ENCODE measurements at places on chromosomes 2 and 18.

DNA sequence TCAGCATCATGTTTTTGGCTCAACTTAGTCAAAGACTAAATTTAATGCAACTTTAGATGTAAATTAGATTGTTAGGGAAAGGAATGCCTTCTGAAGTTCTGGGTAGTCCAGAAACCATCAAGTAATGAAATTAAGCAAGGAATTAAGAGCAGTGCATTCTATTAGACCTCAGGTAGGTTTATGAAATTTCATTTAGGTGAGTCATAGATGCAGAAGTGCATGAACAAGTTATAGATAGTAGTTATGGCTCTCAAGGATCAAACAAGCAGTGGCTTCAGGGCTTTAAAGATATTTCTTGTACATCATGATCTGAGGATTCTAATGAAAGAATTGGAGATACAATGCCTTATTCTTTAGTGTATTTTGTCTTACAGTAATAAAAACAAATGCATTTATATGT is 25.4 kb upstream of the SPOPL start:
- DNase-seq, result no peak

DNA sequence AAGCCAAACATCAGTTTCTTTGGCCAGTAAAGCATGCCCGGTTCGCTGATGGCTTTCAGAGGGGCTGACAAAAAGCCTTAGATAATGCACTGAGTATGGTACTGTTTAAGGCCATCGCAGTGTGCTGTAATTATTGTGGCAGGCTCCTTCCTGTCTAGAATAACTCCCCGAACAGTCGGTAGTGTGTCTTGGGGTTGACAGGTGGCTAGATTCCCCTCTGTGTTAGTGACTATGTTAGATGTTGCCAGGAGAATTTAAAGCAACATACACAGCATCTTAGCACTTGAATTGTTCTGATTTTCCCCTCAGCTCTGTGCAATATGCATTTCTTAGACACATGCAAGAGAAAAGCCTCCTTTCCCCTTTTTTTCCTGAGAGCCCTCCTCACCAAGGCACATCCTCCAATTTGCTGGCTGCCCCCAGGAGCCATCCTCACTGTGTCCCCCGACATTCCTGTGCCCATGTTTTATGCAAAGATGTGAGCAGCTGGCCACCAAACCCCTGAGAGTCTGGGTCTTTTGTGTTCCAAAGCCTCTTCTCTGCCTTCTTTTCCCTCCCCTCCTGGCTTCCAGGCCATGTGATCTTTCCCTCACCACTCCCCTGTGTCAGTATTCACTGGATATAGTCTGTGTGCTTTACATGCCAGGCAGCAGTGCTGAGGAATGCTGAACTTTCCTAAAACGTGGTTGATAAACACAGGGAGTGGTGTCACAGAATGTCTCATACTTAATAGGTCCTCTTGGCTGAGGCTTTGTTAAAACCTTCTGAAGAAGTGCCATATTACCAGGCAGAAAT is 331.5 kb downstream of the HRH4 start:
- no peak for DNase-seq

DNA sequence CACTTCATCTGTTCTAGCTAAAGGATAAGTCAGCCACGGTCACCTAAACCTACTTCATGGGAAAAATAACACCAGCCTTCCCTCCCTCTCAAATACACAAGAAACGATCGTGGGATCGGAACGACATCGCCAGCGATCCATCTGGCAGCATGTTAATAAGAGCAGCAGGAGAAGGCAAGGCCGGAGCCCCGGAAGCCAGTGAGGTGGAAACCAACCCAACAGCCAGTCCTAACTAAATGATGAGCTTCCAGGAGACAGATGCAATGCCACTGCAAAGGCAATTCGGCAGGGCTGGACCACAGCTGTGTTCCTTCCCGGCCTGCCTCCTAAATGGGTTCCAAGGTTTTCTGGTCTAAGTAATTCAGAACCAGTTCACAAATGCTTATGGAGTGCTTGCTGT is 117.5 kb downstream of the TMEM163 start:
- no peak for DNase-seq

- DNase-seq, result no peak
Observed at GRCh38 chr2:83081826-83082690, 1377.0 kb downstream of the SUCLG1 start.

DNA sequence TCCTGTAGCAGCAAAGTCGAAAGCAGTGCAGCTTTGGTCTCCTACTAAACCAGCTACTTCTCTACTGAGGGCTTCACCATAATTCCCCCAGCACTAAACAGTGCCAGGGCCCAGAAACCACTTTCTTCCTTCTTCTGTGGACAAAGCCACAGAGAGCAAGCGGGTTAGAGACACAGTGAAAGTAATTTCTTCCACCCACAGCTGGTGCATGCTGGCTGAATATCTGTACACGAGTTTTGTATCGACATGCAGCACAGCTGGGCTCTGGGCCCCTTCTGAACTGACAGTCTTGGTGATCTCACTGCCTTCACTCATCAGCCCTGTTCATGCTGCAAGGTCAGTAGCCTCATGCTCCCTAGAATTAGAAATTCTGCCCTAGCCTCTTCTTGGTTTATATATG is 74.0 kb upstream of the SULT1C3 start:
- no peak for DNase-seq

- DNase-seq, result no peak
Observed at GRCh38 chr2:238136820-238137537, 1.5 kb upstream of the KLHL30 start.

DNA sequence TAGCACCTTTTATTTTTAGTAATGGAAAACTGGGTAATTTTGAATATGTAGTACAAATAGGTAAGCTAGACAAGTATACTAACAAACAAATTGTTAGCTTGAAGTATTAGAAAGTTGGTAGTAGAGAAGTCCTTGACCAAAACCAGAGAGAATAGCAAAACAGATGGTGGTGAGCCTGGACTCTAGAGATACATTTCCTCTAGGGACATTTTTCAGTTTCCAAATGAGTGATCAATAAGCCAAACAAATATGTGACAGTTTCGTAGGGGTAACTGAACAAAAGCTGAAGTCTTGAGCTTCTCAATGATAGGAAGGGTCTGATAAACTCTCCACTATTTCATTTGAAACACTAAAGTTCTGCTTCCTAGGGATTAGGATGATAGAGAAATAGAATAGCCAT is 692.0 kb upstream of the FAM98A start:
- DNase-seq, result no peak

GRCh38 chr2:230343747-230344146 is 16.8 kb downstream of the SP140L start:
- DNase-seq, result no peak

GRCh38 chr18:50447952-50448351 is 73.1 kb downstream of the SKA1 start:
- DNase-seq, result no peak

- no peak for DNase-seq
Observed at GRCh38 chr2:63886445-63886844, 44.7 kb downstream of the UGP2 start.

- no peak for DNase-seq
Observed at GRCh38 chr2:10028988-10029874, 14.1 kb upstream of the KLF11 start.

- DNase-seq, result no peak
Observed at GRCh38 chr18:31100436-31101182, 1.6 kb downstream of the DSC2 start.

GRCh38 chr2:118865106-118865505 is 17.7 kb upstream of the EN1 start:
- DNase-seq, result peak; percentile 46

DNA sequence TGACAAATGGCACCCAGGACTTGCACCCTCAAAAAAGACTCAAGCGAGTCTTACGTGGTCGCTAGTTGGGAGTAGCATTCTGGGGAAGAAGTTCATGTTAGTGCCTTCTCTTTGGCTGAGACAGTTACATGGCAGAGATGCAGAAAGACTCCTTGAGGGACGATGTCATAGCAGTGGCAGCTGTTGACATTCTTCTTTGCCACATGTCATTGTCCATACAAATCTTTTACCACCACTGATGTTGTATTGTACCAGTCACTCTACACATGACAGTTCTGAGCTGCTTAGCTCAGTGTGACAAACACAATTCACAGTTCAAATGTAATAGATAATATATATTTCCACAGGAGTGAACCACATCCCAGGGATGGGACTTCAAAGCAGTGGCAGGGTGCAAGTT is 197.1 kb downstream of the TCF4 start:
- no peak for DNase-seq

- no peak for DNase-seq
Observed at GRCh38 chr2:21770787-21771186, 647.0 kb downstream of the TDRD15 start.

- no peak for DNase-seq
Observed at GRCh38 chr2:177806025-177806424, 266.6 kb downstream of the PDE11A start.

- no peak for DNase-seq
Observed at GRCh38 chr2:10374362-10374943, 71.7 kb downstream of the HPCAL1 start.

GRCh38 chr2:15507061-15507460 is 54.1 kb downstream of the NBAS start:
- DNase-seq, result no peak

DNA sequence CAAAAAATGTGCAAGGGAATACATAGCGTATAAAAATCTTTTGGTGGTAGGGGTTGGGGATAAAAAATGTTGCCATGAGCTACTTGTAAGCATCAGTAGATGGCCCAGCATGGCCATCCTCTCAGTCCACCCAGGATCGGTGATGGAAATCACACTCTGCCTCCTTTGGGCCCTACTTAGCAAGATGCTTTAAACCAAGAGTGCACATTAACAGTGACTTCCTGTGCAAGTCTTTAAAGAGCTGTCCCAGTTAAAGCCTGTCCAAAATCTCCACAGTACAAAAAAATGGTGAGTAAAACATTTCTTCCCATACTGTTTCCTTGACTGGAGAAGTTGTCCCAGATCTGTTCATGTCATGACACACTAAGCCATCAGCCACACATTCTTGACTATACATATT is 18.0 kb downstream of the ANKRD44 start:
- DNase-seq, result no peak

DNA sequence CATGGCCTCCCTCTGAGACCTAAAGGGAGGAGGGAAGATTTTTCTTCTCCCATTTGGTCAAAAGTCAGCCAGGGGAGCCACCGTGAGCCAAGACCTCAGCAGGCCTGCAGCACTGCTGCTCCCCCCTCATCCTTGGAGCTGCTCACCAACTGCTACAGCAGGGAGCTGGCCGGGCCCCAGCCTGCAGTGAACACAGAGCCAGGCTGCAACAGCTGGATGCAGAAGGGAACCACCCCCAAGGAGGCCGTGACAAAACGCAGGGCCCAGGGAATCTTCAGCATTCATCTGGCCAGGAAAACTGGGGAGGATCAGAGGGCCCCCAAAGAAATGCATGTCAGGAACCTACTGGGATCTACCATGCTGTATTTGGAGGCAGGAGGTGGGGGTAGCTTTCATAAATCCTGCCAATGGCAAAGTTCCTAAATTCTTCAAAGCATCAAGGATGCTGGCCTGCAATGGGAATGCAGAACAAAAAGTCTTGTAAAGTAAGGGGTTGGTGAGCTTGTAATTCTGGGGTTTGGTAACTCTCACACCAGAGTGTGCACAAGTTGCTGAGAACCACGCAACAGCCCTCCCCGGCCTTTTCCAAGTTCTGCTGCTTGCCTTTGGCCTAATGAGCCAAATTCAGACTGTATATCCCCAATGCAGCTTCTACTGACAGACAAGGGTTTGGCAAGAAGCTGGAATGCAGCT is 61.0 kb downstream of the CACNB4 start:
- DNase-seq, result peak; percentile 10

DNA sequence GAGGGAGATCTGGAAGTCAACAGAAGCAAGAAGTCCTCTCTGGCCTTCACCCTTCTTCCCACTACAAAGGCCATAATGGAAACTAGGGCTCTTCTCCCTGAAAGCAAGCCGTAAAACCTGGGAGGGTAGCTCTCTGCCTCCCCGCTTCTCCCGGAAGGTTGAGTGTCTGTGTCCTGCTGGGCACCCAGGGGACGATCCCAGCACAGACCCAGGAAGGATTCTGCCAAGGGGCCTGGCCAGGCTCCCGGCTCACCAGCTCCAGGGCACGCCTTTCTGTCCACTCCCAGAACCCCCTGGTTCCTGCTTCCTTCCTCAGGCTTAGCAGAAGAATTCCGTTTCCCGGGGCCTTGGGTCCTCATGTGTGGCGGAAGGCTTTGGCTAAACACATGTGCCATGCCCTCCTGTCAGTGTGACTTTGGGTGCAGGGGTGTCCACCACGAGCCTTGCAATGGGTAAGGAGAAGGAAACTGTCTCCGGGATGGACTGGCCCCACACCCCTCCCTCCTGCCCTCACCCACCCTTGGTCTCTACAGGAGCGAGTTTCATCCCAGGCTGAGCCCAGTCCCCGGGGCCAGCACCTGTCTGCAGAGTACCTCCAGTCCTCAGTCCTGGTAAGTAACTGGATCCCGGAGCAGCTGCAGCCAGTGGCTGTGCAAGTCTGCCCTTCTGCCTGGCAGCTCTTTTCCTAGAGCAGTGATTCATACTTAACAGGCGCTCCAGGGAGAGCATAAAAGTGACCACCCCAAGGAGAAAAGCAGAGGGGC is 135.8 kb downstream of the TPO start:
- no peak for DNase-seq

DNA sequence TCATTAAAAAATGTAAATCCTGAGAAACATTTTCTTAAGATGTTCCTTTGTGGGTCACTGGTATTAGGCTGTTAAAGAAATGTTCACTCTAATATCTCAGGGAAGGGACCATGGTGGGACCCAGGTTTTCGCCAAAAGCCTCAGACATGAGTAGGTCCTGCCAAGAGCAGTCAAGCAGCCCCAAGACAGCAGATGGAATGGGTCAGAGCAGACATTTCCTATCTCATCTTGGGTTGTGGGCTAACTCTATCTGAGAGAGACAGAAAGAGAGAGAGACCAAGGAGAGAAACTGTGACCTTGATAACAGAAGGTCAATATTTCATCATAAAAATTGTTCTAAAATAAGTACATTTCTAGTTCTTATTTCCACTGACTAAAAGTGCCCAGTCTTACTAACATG is 661.7 kb downstream of the TSN start:
- DNase-seq, result no peak

- no peak for DNase-seq
Observed at GRCh38 chr18:32174719-32175118, 15.1 kb upstream of the MEP1B start.

GRCh38 chr2:170950221-170950761 is 21.2 kb downstream of the GORASP2 start:
- no peak for DNase-seq

GRCh38 chr18:56921896-56922480 is 224.9 kb upstream of the BOD1L2 start:
- DNase-seq, result no peak

DNA sequence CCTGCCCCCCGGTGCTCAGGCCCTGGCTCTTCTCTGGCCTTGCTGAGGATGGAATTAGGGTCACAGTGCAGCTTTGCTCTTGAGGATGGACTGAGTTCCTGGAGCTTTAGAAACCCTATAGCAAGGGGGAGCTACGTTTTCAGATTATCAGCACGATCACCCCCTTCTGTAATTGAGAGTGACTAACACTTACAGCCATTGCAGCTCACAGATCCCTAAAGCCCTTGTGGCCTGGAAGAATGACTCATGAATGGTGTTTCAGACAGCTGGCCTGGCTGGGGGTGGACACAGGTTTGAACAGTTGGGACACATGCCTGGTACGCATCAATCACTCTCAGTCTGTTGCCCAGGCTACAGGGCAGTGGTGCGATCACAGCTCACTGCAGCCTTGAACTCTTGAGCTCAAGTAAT is 79.7 kb upstream of the IGFBP5 start:
- DNase-seq, result no peak
